CD4-positive, alpha-beta T cell (primary cell): ENCODE measurements at places on chromosomes 2 and 18.

DNA sequence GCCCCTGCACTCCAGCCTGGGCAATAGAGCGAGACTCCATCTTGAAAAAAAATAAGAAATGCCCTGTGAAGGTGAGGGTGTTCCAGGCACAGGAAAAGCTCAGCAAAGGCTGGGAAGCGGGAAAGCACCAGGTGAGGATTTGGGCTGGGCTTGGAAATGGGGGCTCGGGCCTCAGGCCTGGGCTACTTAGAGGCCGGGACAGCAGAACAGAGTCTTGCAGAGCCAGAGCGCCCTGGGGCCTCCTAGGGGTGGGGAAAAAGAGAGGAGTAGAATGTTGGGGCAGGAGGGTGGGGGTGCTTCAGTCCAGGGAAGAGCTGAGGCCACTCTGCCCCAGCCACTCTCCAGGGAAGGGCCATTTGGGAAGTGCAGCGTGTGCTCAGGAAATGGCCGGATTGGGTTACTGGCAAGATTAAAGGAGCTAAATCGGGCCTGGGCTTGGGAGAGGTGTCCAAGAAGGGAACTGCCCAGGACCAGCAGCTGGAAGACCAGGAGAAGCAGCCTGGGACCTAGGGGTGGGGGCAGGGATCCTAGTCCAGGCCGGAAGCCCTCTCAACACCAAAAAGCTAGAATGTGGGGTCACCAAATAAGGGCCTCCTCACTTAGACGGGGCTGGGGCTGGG is 13.8 kb upstream of the DES start:
- DNase-seq: no peak

DNA sequence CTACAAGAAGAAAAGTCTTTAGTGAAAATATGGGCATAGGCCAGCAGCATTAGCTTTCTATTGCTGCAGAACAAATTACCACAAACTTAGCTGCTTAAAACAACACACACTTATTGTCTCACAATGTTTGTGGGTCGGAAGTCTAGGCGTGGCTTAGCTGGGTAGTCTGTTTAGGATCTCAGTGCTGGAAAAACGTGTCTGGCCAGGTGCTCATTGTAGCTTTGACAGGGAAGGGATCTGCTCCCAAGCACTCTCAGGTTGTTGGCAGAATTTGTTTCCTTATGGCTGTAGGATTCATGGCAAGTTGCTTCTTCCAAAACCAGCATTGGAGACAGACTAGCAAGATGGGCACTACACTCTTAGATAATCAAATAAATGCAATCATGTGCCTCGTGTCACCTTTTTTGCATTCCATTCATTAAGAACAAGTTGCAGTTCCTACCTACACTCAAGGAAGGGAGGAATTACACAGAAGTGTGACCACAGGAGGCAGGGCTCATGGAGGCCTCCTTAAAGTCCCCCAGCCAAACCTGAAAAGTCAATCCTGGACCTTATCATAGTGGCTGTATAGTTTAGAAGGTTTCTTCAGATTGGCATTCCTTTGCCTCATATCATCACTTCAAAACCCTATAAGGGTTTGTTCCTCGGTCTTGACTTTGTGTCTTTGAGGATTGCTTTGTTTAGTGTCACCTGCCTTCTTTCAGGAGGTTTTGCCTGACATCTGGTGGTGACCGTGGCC is 17.3 kb downstream of the MRPL30 start:
- no peak for DNase-seq

DNA sequence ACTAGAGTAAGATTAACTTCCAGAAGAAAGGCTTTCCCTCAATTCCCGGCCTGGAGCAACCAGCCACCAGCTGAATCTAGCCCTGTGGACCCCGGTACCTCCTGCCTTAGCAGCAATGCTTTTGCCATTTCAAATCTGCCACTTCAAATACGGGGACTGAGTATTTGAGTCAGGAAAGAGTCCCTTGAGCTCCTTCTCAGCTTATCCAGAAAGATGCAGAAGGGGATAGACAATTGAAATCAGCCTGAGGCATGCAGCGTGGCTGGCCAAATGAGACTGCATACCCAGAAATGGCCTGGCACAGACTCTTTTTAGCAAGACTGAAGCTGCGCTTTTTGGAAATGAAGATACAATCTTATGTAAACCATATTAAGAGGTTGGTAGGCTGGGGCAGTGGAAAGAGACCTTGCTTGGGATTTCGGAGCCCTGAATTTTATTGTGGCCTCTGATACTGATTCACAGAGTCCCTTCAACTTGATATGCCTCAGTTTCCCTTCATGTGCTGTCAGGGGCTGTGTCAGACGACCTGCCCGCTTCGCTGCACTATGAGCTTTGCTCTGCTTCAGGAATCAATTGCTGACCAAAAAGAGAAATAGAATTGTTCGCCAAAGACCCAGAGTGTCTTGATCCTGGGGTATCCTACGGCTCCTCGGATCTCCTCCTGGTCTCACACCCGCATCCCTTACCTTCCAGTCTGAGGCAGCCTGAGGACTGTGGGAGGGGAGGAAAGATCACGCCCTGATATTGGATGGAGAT is 1.0 kb downstream of the MATN3 start:
- DNase-seq: no peak

- DNase-seq: no peak
These were observed 122.2 kb downstream of the QPCT start for GRCh38 chr2:37466533-37467222.

GRCh38 chr2:123164216-123164615 is 860.9 kb upstream of the CNTNAP5 start:
- DNase-seq: no peak

DNA sequence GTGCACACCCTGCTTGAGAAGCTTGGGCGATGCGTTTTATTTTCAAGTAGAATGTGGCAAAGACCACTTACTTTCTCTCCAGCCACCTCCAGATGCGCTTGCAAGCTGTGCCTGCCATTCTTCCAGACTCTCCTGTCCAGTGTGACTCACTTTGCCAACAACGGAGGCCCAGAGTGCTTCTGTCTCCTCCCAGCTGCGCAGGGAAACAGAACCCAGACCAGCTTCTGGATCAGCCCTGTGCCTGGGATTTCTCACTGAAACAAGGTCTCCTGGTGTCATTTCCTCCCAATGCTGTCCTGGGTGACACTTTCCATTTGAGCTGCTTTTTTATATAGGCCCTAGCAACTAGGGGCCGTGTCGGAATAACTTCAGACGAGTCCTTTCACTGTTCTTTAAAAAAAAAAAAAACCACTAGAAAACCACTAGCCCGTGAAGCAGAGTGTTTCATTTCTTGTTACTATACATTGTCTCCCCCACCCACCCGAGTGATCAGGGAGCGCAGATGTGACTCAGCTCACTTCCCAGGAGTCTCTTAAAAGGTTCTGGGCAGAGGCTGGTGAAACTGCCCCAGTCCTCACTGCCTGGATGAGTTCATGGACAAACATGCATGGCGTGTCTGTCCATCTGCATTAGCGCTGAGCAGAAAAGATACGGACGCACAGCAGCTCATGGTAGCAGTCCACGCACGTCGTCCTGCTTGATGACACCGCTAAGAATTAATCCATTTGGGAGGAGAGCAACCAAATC is 25.3 kb upstream of the RPL31 start:
- DNase-seq: no peak

DNA sequence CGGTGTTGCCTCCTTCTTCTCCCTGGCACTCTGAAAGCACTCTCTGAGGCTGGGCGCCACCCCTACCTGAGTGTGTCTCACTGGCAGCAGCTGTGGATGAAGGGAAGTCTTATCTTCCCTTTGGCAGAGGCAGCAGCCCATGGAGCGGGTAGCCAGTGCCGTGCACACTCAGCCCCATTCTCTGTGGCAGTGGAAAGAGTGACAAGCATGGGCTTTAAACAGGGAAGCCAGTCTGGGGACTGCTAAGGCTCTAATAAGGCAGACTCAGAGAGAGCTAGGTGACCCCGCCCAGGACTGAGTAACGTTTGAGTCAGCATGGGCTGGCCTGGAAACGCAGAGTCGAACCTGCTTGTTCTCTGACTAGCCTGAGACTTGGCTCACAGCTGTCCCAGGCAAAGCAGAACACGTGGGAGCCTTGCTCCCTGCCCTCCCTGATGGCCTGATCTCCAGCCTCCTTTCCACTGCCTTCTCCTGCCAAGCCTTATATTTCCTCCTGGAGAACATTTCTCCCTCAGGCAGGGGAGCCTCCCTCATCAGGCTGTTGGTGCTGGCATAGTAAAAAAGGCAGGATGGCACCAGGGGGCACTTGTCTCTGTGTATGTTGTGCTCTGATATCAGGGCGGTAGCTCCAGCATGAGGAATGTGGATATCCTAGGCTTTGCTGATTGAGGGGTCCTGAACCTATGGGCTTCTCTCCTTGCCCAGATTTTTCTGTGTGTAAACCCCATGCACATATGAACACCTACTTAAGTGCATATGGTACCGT is 93.9 kb upstream of the LGALSL start:
- no peak for DNase-seq

DNA sequence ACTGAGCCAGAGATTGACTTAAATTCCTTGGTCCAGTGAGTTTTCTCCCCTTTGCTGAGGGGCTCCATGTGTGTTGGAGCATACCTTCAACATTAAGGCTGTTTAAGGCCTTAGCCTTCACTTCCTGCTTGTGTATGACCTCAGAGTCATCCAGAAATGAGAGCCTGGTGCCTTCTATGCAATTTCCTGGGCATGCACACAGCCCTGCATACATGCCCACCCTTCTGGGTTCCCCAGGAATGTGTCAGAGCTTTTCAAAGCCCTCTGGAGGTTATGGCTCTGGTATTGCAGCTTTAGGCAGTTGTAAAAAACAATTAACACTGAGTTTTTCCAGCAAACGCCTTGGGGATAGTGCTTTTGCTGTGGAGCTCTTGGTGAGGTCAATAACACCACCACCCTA is 16.7 kb downstream of the IL1R1 start:
- DNase-seq: no peak

DNA sequence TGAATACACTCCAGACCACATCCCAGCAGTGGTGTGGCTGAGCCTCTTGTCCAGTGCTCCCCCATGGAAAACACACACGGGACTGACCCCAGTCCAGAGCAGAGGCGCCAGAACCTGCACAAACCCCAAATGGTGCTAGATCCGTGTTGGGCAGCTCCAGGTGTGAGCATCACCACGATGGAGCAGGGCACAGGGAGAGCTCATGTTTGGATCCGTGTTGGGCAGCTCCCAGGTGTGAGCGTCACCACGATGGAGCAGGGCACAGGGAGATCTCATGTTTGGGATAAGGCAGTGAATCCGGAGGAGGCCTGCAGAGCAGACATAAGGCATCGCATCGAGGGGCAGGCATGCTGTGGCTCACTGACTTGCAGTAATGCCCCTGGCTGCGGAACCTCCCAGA is 460.0 kb upstream of the MYT1L start:
- DNase-seq: no peak

DNA sequence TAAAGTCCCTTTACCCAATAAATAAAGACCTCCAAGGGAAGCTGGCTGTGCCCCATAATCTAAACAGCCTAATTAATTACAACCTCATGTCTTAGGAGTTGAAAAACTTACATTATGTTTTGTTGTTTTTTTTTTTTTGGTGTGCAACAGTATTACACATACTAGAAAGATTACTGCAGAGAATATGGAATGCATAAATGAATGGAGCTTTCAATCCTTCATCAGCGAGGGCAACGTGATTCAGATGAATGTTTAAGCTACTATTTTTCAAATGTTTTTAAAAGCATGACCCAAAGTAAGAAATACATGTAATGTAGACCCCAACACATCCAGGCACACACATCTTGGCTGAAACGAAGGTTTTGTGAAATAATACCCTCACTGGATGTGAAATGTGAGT is 167.1 kb upstream of the FN1 start:
- DNase-seq: no peak

- no peak for DNase-seq
These were observed 6.3 kb downstream of the RAB12 start for GRCh38 chr18:8615397-8616027.

DNA sequence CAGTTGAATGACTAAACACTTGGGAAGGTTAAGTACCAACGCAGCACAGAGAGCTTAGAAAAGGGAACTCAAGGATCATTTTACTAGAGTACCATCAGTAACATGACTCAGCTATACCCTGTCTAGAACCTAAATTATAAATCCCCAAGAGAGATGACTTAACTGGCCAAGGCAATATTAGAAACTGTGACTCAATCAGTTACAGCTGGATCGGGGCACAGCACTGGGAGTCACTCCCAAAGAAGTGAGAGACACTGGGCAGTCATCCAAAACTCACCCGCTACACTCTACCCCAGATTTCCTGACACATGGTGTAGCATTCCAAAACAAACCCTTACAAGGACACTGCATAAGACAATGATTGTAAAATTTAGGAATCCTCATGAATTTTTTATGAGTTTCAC is 17.7 kb downstream of the IWS1 start:
- DNase-seq: peak; percentile 40

- no peak for DNase-seq
These were observed 2.7 kb upstream of the LRP2 start for GRCh38 chr2:169365029-169365480.

DNA sequence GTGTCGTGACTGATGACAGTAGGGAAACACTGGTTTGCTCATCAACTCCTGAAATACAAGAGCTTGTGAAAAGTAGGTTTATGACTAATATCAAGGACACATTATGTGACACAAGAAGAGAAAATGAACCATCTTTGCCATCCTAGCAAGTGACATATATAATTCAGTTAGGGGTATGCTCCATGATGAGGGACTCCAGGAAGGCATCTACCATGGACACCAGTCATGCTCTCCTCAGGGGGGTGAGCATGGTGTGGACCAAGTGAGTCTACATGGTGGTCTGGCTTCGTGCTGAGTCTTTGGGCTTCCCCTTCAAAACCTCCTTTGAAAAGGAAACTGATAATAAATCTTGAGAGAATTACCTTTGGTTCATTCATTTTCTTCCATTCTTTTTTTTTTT is 11.7 kb upstream of the SERPINB5 start:
- no peak for DNase-seq

DNA sequence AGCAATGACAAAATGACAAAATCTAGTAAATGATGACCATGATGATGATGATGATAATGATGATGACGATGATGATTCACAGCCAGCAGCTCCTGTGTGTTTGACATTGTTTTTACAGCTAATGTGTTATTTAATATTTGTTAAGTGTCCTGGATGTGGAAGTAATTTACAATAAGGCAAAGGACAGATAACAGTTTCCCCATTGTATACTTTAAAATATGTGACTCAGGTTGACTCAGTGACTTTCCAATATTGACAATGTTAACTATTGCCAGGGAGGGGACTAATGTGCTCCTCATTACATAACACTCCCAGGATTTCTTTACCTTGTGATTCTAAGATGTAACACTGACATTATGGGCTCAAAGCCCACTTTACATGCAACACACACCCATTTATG is 602.2 kb downstream of the FBXO15 start:
- no peak for DNase-seq
